ENCODE measurements at places on chromosomes 5 and 9. TPM values are rescaled to one million over a fixed set of nuclear protein-coding genes. Genes with fewer than 3 reads are reported as not detected.

SUSD3 gene
- total RNA-seq: 11.0 TPM

NDST1 gene
- total RNA-seq: 13.0 TPM

FOXD1 gene
- 0.10 TPM for total RNA-seq

PCDHA2 gene
- total RNA-seq: not detected

CLTA gene
- 77.6 TPM for total RNA-seq

C5orf22 gene
- total RNA-seq: 19.7 TPM

Measured in mononuclear cell (primary cell).